SW 1271 (cell line): ENCODE measurements at places on chromosomes 13 and 19.

- DNase-seq: no peak
Measured at GRCh38 chr19:12247644-12248222, 47.0 kb downstream of the ZNF44 start.

GRCh38 chr13:113607889-113608635 lies 23.5 kb downstream of the TFDP1 start:
- DNase-seq: no peak

DNA sequence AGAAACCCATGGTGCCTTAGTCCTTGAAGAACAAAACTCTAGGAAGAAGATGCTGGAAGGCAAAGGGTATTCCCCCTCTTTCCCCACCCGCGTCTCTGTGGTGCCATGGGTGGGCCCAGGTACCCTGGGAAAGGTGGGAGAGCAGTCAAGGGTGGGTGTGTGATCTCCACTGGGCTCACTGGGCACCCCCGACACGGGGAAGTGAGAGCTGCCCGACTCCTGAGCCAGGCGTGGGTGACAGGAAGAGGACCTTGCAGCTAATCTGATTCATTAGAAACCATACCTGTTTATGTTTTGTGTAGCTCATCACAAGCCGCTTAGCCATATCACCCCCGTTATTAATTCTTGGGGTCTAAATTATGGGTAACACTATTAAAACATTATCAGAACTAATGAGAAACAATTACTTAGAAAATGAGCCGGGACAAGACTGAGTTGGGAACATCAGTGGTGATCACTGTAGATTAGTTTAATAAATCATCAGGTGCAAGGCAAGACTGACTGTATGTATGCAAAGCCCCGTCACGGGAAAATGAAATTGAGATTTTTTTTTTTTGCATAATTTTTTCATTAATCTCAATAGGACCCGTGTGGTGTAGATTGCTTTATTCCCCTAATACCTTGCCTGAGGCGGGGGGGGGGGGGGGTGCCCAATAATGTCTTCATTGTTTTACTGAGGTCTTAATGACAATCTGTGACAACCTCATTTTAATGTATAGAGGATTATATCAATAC lies 77.3 kb downstream of the ZIC5 start:
- no peak for DNase-seq

DNA sequence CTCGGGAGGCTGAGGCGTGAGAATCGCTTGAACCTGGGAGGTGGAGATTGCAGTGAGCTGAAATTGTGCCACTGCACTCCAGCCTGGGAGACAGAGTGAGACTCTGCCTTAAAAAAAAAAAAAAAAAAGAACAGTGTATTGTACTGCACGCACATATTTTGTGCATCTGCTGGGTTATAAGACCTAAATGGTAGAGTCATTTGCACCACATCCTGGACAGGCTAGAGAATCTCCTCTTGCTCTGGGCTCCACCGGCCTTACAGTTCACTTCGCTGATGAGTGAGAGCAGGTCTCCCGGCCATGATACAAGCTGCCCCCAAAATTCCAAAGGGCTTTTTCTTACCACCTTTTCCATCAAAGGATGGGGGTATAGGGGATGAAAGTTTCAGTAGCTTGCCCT lies 7.2 kb upstream of the SAE1 start:
- DNase-seq: no peak

DNA sequence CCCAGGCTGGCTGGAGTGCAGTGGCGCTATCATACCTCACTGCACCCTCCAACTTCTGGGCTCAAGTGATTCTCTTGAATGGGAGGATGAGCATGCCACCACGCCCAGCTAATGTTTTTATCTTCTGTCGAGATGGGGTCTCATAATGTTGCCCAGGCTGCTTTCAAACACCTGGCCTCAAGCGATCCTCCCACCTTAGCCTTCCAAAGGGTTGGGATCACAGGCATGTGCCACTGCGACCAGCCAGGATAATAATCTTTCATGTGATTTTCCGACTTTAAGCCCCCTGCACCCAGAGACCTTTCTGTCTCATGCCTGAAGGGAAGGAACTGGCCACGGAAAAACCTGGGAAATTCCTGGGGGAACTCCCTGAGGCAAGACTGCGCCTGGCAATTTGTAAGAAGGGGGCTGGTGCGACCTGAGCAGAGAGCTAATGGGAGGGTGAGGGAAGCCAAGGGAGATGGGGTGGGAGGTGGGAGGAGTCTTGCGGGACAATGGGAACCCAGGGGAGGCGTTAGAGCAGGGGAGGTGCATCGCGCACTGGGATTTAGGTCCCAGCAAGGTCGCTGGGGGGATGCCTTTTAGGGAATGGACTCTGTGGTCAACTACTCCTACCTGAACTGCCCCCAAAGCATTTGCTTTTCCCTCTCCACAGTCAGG lies 1.2 kb upstream of the CCDC124 start:
- no peak for DNase-seq

GRCh38 chr13:78060966-78061365 lies 142.3 kb upstream of the EDNRB start:
- DNase-seq: no peak

- DNase-seq: no peak
Measured at GRCh38 chr13:40639221-40639681, 27.2 kb downstream of the FOXO1 start.

DNA sequence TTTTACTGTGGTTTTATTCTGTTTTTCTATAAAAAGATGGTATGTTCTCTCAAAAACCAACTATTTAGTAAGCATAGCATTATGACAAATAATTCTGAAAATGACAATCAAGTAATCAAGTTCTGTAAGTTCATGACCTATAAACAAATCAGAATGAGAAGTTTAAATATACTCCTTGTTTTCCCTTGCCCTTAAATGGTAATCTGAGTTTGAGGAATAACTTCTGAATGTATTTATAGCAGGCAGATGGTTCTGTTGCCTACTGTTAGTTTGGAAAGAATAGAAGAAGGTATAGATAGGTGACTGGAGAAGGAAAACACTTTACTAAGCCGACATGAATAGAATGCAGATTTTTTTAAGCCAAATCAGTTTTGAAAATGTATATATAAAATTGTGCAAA lies 63.9 kb downstream of the POSTN start:
- no peak for DNase-seq

- DNase-seq: no peak
Measured at GRCh38 chr19:17393002-17393401, 994 bp downstream of the CCDC194 start.

DNA sequence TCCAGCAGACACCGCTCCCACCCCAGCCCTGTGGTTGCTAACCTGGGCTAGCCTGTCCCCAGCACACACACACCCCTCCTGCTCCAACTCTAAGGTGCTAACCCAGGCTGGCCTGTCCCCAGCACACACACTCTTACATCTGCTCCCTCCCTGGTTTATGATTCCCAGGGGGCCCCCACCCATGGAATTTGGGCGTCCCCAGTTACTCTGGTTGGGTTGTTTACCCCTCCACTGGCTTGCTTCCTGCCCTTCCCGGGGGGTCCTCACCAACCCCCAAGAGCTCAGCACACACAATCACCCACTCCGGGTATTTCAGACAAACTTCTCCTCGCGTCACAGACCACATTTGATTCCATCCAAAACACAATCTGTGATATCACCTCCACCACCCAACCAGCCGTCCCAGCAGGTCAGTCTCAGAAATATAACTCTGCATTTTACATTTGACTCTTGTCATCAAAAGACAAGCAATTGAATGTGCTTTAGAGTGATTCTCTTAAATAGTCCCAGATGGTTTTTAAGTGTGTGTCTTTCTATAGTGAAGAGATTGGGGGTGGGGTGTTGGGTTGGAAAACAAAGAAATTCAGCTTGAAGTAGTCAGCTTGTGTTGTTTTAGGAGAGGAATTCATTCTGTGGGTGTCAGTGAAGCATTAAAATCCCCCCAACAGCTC lies 20.1 kb downstream of the COL4A2 start:
- DNase-seq: no peak

- DNase-seq: no peak
Measured at GRCh38 chr19:45477713-45478453, 10.1 kb downstream of the FOSB start.

- peak; percentile 36 for DNase-seq
Measured at GRCh38 chr19:47315125-47315821, 5.6 kb downstream of the C5AR1 start.

GRCh38 chr19:3434630-3435553 lies 45.4 kb downstream of the SMIM24 start:
- no peak for DNase-seq

GRCh38 chr19:55486043-55486970 lies 1.3 kb downstream of the NAT14 start:
- DNase-seq: no peak

DNA sequence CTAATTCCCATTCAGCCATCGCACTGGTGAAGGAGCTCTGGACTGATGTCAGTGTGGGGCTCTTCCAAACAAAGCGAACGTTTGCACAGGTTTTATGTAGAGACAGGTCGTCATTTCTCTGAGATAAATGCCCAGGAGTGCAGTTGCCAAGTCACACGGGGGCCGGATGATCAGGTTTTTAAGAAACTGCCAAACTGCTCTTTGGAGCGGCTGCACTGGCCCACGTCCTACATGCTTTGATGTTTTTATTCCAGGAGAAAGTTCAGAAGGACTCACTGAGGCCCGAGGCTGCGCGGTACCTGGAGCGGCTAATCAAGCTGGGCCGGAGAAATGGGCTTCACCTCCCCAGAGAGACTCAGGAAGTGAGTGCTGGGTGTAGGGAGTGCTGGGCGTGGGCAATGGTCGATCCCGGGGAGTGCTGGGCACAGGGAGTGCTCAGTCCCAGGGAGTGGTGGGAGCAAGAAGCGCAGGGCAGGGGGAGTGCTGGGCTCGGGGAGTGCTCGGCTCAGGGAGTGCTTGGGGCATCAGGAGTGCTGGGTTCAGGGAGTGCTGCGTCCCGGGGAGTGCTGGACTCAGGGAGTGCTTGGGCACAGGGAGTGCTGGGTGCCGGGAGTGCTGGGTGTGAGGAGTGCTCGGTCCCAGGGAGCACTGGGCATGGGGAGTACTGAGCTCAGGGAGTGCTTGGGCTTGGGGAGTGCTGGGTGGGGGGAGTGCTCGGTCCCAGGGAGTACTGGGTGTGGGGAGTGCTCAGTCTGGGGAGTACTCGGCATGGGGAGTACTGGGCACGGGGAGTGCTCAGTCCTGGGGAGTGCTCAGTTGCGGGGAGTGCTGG lies 10.7 kb downstream of the THOP1 start:
- DNase-seq: no peak

DNA sequence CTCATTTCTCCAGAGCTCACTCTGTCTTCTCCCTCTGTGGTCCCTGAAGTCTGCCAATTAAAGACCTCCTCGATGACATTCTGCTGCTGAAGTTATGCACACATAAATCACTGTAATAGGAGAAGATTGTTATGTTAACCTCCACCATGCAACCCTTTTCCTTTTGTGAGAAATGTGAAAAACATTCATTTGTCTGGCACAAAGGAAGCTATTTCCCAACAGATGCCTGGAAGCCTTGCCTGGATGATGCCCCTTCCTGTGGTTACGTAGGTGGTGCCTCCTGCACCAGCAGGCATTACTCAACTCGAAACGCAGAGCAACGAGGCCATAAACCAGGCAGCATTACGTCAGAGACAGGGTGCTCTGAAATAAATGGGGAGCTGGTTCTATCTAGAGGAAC lies 327.4 kb upstream of the ZNF507 start:
- no peak for DNase-seq

DNA sequence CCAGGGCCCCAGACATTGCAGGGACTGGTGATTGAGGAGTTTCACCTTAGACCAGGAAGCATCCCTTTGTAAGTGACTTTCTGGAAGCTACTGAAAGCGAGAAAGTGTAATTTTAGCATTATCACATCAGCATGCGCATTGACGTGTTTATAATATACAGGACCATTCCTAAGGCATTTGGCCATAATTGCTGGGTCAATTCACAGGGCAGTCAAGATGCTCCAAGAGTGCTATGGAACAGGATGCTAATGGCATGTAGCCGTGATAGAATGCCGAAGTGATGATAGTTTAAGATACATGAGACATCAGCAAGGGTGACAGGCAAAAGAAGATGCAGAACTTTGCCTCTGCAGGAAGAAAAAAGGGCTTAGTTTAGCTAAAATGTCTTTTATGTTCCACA lies 347.6 kb upstream of the NBEA start:
- DNase-seq: no peak

- no peak for DNase-seq
Measured at GRCh38 chr13:108304170-108305016, 34.9 kb downstream of the TNFSF13B start.

GRCh38 chr13:95201814-95202651 lies 99.2 kb downstream of the ABCC4 start:
- no peak for DNase-seq

DNA sequence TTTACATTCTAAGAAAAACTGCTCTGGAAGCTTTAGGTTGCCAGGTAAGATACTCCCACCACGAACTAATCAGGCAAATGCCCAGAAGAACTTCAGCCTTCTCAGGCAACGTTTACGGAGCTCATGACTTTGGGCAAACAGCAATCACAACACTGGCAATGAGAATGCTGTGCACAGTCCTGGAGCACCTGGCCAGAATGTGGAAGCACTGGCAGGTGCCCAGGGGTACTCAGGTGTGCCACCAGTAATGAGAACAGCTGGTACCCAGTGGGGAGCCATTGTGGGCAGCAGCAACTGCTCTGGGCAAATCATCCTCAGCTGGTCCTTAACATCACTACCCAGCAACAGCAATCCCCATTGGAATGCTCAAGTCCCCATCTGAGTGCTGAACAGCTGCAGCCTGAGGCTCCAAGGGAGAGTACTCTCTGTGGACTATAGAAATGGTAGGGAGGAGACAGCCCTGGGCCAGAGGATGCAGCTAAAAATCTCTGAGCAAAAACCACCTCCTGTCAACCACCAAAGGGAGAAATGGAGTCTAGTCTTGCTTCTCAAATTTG lies 210.0 kb downstream of the FOXO1 start:
- DNase-seq: no peak

GRCh38 chr13:99908140-99908803 lies 63.3 kb downstream of the ZIC5 start:
- DNase-seq: no peak

DNA sequence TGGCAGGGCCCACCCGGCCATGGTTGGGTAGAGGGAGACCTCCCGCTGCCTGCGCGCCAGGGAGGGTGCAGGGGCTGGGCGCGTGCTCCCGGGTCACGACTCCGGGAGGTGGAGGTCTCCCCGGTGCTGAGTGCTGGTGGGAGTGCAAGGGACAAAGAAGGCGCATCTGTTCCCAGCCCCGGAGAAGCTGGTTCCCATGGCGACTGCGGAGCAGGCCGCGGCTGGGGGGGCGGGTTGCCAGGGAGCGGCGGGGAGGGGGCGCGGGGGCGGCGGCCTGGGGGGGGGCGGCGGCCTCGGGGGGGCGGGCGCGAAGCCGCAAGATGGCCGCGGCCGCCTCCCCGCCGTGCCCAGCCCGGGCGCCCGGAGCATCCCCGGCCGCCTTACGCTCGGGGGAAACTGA lies 1.2 kb downstream of the CBARP start:
- DNase-seq: no peak
